ENCODE measurements at places on chromosomes 1 and 21. TPM values are rescaled to one million over a fixed set of nuclear protein-coding genes. Genes with fewer than 3 reads are reported as not detected.
A peak's percentile ranks its signal among the peaks of the same experiment; 100 is the strongest.

Gene EMC1
- polyA plus RNA-seq: 68.7 TPM

Gene OR4F16
- polyA plus RNA-seq: not detected

Gene CGN
- 0.31 TPM for polyA plus RNA-seq

Gene TFF2
- not detected for polyA plus RNA-seq

Gene C1QB
- not detected for polyA plus RNA-seq

Gene TSPAN2
- 4.0 TPM for polyA plus RNA-seq

DNA sequence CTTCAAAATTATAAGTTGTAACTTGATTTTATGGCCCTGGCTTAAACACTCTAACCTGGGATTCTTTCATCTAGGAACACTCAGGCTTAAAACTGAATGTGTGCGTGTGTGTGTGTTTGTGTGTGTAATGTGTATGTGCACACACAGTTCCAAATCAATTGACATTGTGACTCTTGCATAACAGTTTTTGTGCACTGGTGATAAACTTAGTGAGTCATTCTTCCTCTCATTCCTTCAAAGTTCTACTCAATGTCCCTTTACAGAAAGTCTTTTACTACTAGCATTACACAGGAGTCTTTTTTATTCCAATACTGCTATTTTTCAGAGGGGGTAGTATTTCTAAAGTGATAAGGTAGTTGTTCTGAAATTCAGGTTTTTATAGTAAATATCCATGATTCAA lies 943.6 kb downstream of the KCNT2 start:
- DNase-seq: no peak

DNA sequence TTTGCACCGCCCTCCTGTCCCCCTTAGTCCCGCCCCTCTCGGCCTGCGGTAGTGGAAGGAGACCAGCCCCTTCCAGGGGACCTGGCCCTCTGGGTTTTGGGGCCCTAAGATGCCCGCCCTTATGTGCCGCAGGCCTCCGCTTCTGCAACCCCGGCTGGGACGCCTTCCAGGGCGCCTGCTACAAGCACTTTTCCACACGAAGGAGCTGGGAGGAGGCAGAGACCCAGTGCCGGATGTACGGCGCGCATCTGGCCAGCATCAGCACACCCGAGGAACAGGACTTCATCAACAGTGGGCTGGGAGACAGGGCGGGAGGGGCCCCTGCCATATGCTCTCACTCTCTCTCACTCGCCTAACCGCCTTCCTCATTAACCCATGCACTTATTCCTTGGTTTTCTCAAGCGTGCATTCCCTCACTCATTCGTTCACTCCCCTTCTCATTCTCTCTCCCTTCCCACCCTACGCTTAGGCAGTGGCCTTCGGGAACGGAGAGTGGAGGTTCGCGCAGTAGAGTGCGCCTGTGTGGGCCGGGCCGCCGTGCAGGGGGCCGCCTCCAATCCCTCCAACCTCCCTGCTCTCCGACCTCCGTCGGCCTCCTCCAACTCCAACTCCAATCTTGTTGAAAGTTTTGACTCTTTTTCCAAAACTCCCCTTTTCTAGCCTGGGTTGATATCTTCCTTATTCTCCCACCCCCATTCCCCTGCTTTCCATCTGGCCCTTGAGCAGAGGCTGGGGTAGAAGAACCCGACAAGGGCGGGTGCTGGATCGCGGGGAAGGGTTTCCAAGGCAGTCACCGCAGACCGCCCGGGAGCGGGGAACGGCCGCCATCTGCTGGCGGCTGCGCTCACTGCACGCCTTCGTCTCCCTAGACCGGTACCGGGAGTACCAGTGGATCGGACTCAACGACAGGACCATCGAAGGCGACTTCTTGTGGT lies 15.2 kb downstream of the BCAN start:
- no peak for DNase-seq

GRCh38 chr21:35932232-35932911 lies 128.0 kb downstream of the SETD4 start:
- DNase-seq: peak; percentile 80

DNA sequence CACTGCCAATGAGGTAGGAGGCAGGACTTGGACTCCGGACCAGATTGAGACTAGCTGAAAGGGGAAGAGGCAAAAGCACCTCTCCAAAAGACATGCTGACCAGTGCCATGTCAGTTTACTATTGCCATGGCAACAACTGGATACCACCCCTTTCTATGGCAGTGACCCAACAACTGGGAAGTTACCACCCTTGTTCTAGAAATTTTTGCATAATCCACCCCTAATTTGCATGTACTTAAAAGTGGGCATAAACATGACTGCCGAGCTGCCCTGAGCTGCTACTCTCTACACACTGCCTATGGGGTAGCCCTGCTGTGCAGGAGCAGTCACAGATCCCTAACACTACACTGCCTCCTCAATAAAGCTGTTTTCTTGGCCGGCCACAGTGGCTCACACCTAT lies 19.0 kb upstream of the SLC6A9 start:
- DNase-seq: no peak

- no peak for DNase-seq
Observed at GRCh38 chr1:66220477-66220876, 313.5 kb upstream of the SGIP1 start.

GRCh38 chr1:84122780-84123382 lies 21.2 kb upstream of the PRKACB start:
- DNase-seq: no peak

DNA sequence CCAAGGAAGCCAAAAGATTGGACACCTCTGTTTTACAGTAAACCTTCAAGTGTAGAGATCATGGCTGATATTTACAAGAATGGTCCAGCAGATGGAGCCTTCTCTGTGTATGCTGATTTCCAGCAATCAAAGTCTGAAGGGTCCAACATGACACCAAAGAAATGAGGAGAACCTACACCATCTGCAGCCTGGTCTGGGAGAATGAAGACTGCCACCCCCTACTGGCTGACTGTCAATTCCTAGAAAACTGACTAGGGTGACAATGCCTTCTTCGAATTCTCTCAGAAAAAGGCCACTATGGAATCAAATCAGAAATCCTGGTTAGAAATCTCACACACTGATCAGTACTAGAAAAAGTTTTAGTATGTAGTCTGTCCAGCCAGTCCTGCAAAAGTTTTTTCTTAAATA lies 83.3 kb downstream of the CDC42BPA start:
- DNase-seq: peak; percentile 16

DNA sequence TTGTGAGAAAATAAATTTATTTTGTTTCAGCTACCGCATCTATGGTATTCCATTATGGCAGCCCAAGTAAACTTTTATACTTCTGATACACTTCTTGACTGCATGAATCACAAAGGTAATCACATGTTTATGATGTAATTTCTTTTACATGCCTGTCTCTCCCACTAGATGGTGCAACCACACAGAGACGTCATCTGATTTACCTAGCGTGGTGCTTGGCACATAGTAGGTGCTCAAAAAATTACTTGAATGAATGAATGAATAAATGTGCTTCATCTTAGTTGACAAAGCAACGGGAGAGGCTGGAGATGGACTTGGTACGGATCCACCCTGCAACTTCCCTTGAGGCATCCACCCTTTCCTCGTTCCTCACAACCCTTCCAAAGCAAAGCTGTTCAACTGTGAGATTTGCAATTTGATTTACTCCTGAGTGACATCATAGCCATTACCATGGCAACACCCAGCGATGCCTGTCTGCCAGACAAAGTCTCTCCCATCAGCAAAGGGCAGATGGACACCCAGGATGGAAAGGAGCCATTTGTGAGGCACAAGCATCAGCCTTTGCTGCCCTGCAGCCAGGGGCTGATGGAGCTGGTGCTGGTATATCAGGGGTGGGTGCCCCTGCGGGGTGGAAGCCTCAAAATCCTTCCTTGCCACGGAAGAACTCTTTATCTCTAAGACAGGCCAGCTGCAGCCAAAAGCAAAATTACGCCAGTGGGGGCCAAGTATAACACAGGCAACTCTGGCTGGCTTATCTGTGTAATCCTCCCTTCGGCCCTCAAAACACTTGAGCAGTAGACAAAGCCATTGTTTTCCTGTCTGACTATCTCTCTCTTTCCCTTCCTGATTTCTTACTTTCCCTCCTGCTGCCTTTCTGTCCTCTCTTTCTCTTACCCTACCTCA lies 18.9 kb upstream of the VWA5B1 start:
- DNase-seq: no peak

- no peak for DNase-seq
Observed at GRCh38 chr1:51234721-51235425, 1.2 kb upstream of the RNF11 start.

Data from AG04450 (cell line).